ENCODE measurements at places on chromosomes 11 and 22.

DNA sequence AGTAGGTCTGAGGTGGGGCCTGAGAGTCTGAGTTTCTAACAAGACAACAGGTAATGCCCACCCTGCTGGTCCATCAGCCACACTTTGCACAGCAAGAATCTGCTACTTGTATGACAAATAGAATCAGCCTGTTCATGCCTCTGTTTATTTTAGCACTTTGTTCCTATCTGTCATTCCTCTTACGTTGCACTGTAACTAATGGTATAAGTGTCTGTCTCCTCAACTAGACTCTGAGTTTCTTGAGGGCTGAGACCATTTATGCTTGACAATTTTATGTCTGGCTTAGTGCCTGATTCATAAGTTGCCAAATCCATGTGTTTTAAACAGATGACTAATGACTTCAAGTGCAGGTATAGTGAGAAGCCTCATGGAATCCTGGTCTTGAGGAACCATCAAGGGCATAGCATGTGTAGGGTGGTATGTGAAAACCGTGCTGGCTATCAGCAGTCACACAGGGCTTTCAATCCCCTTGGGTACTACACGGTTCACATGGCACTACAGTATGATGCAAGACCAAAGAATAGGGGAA is 209.7 kb downstream of the C11orf91 start:
- DNase-seq: no peak

GRCh38 chr22:23564276-23564675 is 15.8 kb downstream of the IGLL1 start:
- no peak for DNase-seq

DNA sequence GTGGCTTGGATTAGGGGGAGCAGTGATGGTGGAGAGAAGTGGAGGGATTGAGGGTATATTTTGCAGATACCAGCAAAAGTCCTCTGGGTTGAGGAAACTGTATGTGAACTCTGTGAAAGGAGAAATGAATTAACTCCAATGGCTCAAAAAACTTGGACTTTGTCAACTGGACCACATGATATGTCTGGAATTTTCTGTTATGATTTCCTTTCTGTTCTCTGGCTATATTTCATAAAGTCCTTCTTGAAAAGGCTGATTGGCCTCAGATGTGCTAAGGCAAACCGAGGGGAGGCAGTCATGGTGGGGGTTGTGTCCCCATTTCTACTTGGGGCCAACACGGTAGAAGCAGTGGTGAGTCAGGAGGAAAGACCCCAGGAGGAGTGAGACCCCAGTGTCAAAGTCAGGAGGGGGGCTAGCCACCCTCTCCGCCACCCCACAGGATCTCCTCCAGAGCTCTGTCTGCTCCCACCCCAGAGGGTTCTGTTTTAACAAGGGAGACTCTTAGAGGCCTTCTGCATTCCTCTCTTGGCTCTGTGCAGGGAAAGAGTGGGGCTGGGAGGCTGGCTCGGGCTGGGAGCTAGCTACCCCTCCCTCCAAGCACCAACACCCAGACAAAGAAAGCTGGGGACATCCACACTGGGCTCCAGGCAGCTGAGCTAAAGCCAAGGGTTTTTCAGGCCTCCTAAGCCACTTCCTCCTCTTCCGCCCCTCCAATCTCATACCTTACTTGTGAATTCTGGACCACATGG is 13.8 kb downstream of the CHRDL2 start:
- DNase-seq: no peak

DNA sequence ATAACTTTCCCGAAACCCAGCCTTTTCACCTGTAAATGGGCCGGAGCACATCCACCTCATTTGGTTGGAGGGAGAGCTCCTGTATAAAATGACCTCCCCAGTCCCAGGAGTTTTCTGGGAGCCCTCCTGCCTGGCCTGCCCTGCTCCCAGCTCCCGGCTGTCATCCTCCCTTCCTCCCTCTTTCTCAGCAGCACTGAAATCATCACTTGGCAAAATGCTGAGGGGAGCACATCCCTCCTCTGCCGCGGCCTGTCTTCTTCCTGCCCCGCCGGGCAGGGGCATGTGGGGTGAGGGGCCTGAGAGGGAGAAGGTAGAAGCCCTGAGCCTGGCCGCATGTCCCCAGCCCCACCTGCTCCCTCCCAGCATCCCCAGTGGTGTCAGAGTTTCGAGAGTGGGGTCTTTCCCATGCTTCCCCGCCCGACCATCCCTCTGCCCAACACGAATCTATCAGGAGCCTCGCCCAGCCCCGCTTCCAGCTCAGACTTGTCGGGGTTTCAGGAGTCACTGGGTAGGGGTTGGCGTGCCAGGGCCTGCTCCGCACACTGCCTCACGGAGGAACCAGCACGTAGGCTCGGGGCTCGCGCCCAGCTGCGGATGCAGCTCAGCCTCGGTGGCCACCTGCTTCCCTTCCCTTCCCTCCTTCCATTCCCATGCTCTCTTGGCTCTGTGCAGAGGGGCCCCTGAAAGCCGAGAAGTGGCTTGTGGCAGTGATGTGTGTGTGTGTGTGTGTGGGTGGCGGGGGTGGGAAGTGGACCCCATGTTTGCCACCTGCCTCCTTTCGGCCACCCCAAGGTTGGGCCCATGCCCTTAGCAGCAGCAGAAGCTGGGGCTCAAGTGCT is 37.1 kb downstream of the NECTIN1 start:
- no peak for DNase-seq

DNA sequence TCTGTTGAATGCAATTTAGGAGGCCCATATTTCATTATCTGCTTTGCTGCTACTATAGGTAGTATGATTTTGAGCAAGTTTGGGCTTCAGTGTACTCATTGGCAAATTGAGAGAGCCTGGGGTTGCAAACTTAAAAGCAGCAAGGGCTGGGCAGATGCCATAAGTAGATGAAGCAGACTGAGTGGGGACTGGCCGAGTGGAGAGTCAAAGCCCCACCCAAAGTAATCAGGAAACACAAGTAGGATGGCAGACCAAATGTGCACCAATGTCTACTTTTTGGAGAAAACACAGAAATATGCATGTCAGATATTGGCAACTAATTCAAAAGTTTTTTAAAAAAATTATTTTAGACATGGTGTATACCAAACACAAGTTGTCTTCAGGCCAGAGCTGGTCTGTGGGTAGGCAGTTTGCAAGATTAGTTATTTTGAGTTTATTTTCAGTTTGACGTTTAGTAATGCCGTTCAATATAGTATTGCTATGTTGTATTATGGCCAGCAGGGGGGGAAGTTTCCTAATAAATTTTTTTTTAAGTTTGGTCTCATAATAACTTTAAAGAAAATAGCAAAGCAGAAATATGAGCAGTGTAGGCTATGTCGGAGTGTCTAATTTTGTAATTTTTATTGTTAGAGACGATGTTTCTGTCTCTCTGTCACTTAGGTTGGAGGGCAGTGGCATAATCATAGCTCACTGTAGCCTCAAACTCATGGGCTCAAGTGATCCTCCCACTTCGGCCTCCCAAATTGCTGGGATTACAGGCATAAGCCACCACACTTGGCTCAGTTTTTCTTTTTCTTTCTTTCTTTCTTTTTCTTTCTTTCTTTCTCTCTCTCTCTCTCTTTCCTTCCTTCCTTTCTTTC is 105.1 kb downstream of the HIPK3 start:
- DNase-seq: no peak

DNA sequence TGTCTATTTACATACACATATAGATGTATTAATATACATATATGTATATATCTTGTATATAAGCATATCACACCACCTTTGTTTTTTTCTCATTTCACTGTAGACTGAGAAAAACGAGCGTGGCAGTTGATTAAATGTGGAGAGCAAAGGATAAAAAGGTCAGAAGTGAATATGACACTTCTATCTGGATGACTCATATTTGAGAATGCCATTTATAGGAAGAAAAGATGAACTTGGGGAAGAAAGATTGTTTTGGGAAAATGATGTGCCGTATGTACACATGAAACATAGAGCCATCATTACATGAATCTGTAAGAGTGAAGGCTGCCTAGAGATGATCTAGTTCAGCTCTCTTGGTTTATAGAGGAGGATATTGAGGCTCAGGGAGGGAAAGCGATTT is 28.7 kb downstream of the AMOTL1 start:
- DNase-seq: no peak

GRCh38 chr11:47940904-47941649 is 39.3 kb upstream of the PTPRJ start:
- no peak for DNase-seq

DNA sequence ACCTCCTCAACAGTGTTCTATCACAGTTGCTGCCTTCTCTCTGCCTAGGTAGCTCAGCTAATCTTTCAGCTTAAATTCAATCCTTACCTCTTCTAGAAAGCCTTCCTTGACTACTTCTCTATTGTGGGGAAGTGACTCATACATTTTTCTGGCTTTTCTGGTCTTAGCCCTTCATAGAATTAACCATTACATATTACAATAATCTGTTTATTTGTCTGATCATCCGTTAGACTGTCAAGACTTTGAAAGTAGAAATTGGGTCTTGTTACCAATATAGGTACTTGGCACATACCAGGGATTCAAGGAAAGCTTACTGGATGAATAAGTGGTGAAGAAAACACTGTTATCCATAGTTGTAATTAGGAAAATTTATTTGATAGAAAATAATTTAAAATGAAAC is 89.6 kb downstream of the FANCF start:
- no peak for DNase-seq

GRCh38 chr22:42632096-42632495 is 8.3 kb downstream of the ATP5MGL start:
- no peak for DNase-seq

DNA sequence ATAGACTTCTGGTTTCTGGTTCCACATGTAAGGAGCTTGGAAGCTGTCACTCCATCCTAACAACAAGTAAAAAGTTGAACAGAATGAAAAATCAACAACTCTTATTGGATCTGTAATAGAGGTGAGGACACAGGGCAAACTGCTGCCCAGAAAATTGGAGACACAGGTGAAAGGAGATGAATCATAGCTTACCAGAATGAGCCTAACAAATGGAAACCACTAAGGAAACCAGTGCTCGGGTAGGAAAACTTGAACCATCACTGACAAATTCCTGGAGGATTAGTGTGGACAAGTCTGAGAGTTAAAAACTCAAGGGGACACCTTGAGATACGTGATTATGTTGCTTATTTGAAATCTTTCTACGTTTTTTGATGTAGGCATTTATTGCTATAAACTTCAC is 52.1 kb downstream of the GDPD4 start:
- no peak for DNase-seq

GRCh38 chr11:44550123-44550522 is 15.3 kb upstream of the CD82 start:
- no peak for DNase-seq

Measured in Ammon's horn (tissue), 1 donor.